ENCODE measurements at places on chromosomes 6 and 20.

DNA sequence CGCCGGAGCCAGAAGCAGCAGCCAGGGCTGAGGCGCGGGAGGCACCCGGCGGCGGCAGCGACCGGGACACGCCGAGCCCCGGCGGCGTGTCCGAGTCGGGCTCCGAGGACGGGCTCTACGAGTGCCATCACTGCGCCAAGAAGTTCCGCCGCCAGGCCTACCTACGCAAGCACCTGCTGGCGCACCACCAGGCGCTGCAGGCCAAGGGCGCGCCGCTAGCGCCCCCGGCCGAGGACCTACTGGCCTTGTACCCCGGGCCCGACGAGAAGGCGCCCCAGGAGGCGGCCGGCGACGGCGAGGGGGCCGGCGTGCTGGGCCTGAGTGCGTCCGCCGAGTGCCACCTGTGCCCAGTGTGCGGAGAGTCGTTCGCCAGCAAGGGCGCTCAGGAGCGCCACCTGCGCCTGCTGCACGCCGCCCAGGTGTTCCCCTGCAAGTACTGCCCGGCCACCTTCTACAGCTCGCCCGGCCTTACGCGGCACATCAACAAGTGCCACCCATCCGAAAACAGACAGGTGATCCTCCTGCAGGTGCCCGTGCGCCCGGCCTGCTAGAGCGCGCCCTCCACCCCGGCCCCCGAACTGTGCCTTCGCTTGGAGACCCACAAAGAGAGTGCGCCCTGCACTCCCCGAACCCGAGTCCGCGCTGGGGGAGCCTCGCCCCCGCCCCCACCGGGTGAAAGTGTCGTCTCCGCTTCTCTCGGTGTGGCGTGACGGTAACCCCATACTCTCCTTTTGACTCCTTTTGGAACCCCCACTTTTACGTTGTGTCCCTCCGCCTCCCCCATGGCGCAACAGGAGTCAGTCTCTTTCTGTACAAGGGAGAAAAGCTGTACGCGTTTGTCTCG, 1.6 kb downstream of the INSM1 start:
- peak; percentile 11 for DNase-seq

- DNase-seq: no peak
Measured at GRCh38 chr6:5759571-5759970, 247.2 kb downstream of the NRN1 start.

DNA sequence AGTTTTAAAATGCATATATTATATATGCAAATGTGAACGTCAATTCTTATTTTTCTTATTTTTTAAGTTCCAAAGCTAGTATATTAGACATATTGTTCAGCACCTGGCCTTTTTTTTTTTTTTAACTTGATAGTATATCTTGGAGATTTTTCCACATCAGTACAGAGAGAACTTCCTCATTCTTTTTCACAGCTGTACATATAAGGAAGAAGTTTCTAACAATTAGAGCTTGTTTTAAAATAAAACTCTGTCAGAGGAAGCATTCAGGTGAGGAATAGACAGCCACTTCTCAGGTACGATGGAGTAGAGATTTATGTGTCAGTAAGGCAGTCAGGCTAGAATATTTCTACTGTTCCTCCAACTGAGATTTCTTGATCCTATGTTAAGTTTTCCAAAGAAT, 233.1 kb upstream of the SUPT3H start:
- DNase-seq: no peak

DNA sequence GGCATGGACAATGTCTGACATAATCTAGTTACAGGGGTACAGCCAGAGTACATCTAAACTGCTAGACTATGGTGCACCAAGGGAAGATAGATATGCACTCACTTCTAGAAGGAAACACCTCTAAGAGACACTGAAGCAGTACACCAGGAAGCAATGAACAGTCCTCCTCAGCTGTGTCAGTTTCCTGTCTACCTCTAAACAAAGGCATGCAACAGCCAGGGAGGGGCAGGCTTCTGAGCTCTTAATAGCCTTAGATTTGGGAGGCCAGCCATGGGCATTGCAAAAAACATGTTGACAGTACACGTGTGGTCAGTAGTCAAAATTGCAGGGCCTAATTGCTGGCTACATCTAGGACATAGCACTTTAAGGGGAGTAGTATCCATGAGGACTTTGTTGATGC, 21.4 kb downstream of the CRYBG1 start:
- peak; percentile 2 for DNase-seq

DNA sequence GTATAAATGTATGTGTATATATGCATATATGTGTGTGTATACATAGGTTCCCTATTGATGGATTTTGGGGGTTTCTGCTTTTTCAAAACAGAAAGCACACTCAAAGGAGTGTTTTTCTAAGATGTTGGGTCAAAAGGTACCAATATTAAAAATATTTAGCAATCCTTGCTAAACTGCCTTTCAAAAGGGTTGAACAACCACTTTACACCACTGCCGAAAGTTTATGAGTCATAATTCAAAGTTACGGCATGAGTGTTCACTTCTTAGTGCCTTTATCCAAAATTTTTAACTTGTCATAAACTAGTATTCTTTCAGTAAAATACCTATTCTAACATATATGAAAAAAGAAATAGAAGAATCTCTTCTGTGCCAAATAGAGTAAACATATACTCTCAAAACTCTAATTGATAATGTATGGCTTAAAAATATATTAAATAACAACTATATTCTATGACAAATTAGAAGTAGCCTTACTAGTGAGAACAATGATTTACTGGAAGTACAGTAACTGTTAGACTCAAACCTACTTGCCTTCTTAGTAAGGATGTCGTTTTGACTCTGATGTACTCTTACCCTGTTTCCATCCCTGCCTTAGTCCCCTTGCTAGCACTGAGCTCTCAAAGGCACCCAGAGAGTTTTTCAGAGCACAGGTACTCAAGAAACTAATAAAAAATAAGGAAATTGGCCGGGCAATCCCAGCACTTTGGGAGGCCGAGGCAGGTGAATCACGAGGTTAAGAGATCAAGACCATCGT, 136.1 kb downstream of the INSM1 start:
- no peak for DNase-seq

DNA sequence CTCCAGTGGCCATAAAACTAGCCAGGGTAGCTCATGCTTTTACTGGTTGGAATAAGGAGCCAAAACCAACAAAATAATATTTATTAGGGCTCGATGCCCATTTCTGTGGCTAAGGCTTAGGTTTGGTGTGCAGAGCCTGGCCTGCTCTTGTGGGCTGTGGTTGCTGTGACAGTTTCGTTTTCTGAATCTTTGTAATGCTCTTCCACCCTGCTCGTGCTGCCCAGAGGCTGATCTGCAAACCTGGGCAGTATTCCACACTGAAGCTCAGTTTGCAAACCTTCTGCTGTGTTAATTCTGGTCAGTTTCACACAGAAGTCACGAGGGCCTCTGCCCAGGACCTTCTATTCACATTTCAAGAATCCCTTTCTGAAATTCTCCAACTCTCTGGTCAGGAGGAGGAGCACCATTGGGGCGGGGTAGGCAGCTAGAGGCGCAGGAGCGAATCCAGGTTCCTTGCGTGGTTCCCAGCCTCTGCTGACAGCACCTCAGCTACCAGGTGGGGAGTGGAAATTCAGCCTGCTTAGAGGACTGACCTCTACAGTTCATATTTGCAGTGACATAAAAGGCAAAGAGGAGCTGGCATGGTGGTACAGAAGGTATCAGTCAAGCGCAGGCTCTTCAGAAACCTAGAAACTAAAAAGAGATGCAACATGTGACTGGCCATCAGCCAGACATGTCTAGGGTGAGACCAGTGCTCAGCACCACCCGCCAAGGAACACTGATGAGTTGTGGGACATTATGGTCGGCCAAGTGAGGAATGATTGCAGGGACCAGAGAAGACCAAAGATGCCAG, 14.3 kb upstream of the C20orf144 start:
- no peak for DNase-seq

DNA sequence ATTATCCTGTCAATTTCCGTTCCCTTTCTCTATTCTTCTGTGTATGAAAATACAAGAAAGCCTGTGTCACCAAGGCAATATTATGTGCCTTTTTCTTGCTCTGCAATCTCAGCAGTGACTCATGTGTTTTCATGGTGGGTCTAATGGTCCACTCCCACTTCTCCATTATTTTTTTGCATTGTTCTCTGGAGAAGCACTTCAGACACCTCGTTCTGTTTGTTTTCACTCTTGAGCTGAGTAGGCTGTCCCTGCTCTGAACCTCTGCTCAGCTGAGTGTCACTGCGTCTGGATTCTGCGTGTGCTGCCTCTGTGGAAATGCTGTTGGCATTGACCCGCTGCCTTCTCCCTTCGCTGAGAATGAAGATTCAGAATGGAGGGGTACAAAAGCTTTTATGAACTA, 230.6 kb downstream of the TMEM242 start:
- DNase-seq: no peak
